ENCODE measurements at places on chromosomes 12 and 14.

GRCh38 chr14:60753264-60754119 is 18.9 kb downstream of the MNAT1 start:
- no peak for DNase-seq

- DNase-seq: no peak
Observed at GRCh38 chr12:57181561-57182155, 34.2 kb upstream of the LRP1-AS start.

DNA sequence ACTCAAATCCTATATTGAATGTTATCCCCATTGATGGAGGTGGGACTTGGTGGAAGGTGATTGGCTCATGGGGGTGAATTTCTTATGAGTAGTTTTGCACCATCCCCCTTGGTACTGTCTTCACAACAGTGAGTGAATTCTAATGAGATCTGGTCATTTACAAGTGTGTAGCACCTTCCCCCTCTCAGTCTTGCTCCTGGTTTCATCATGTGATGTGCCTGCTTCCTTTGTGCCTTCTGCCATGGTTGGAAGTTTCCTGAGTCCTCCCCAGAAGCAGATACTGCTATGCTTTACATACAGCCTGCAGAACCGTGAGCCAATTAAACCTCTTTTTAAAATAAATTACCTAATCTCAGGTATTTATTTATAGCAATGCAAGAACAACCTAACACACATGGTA is 302.4 kb upstream of the KITLG start:
- no peak for DNase-seq

DNA sequence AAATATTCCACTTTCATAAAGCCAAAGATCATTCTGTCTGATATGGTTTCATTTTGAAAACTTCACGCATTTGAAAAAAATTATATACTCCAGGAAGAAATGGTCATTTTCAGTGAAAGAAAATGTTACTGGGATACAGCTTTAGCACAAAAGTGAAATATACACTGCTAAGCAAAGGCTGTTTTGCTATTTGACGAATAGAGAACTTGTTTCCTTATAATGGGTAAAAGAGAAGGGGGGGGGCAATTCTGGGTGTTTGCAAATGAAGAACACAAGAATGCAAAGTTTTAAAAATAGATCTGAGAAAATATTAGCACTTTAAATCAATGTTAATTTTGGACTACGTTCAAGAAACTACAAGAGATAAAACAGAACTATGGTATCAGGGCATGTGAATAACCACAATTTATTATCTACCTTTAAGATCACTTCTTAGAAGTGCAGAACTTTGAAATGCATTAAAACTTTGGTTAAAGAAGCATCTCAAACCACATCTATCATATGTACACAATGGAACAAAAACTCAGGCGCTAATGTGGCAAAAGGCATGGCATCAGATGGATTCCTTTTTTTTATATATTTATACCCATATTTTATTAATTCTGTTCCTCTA is 51.1 kb downstream of the EFCAB11 start:
- DNase-seq: no peak

- no peak for DNase-seq
Observed at GRCh38 chr14:91352728-91353692, 64.6 kb downstream of the CCDC88C start.

- no peak for DNase-seq
Observed at GRCh38 chr12:66884091-66884490, 205.2 kb upstream of the GRIP1 start.

GRCh38 chr12:51341251-51342007 is 5.0 kb downstream of the CELA1 start:
- no peak for DNase-seq

GRCh38 chr12:95637471-95638155 is 86.3 kb upstream of the USP44 start:
- DNase-seq: no peak

- DNase-seq: no peak
Observed at GRCh38 chr14:24979725-24980239, 70.2 kb downstream of the STXBP6 start.

GRCh38 chr12:69061574-69061973 is 128.6 kb upstream of the CPM start:
- no peak for DNase-seq

DNA sequence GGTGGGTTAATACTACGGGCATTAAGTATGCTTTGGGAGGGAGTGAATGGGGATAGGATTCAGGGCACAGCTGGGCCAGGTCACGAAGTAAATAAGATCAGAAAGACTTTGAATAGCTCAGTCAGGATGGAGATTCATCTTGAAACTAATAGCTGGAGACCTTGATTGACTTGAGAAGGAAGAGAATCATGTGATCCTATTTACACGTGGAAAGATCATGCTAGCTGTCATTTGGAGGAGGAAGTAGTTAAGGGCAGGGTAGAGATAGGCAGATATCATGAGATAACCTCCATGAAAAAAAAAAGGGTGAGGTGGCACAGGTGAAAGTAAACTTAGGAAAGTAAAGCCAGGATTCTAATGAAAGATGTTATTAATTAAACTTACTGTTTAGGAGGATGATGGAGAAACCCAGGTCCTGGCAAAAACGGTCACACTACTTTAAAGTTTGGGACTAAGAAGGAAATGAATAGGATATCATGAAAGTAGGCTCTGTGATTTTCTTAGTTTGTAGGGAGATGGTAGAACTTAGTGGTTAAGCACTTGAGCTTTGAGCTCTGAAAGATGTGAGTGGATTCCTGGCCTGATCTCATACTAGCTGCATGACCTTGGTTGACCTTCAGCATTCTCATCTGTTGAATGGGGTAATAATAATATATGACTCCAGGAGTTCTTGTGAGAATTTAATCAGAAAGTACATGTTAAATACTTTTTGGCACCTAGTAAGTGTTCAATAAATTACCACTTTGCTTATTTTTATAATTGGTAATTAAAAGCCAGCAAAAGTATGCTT is 439.0 kb downstream of the NRXN3 start:
- no peak for DNase-seq

DNA sequence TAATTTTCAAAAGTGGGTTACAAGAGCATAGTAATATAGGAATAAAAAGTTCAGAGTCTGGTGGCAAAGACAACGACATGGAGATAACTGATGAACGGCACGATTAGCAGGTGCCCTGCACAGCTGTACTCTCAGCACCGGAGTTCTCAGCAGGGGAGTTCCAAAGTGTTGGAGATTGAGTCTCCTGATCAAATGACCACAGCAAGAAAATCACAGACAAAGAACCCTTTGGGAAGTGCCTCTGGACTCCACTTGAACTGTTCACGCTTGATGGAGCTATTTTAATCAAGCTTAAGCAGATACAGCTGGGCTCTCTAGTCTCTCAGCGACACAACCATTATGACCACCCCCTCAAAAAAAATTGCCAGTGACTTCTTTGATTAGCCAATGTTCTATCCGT is 153.1 kb downstream of the ALG10B start:
- DNase-seq: no peak

GRCh38 chr12:124687917-124688316 is 120.5 kb upstream of the NCOR2 start:
- no peak for DNase-seq

GRCh38 chr14:21652209-21652808 is 1.3 kb upstream of the OR4E2 start:
- no peak for DNase-seq

DNA sequence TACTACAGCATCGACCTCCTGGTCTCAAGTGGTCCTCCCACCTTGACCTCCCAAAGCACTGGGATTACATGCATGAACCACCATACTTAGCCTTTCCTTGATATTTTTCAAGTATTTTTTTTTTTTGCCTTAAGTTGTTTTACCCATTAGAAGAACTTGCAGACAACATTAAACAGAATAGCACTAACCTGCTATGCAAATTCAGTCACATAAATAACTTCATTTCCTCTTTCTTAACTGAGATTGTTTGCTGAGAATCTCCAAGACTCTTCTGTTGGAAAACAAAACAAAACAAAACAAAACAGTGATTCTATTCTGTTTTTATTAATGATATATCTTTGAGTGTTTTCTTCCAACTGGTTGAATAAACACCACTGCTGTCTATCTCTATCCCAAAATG is 115.9 kb upstream of the IFNG-AS1 start:
- no peak for DNase-seq

GRCh38 chr12:122981587-122982476 is 1.4 kb downstream of the ARL6IP4 start:
- DNase-seq: no peak

GRCh38 chr14:91249841-91250616 is 5.5 kb upstream of the GPR68 start:
- no peak for DNase-seq

DNA sequence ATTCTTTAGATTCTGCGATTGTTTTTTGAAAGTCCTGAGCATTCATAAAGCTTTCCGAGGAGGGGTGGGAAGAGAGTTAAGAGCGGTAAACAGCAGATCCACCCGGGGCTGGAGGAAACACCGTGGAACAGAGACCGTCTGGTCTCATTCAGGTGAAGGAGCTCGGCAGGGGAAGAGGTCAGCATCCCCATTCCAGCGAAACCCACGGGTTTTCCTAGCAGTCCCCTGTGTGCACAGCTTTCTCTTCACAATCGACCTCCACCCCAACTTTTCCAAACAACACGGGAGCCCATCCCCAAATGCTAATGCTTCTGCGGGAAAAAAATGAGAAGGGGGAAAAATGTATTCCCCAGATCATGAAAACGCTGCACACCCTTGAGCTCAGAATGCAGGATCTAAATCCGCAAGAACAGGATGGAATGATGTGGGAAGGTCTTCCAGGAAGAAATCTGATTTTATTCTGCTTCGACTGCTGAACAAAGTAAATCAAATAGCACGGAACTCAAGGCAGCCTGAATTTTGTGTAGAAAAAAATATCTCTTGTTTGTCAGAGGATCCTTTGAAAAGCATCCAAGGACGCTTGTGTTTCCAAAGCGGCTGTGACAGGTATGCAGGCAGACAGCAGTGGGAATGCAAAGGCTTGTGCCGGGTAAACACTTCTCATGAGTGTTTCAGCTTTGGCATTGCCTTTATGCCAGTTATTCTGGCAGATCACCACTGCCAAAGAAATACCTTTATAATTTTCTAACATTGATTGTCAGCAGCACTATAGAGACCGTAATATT is 128.8 kb downstream of the NDUFA12 start:
- no peak for DNase-seq
